ENCODE measurements at places on chromosomes 6 and 20.

DNA sequence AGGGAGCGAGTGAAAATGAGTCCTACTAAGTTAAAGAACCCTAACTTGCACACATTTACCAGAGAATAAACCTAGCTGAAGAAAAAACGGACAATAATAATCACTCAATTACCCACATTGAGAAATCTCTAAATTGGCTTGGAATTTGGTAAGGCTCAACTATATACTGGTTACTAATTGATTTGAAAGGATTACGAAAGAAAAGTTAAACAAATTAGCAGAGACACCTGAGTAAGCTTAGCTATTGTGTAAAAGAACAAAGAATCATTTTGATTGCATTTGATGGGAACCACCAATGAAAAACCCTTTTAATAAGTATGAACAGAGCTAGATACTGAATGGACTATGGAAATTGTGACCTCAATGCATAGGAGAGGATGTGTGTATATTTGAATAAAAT is 118.6 kb upstream of the ADGRF1 start:
- no peak for DNase-seq

DNA sequence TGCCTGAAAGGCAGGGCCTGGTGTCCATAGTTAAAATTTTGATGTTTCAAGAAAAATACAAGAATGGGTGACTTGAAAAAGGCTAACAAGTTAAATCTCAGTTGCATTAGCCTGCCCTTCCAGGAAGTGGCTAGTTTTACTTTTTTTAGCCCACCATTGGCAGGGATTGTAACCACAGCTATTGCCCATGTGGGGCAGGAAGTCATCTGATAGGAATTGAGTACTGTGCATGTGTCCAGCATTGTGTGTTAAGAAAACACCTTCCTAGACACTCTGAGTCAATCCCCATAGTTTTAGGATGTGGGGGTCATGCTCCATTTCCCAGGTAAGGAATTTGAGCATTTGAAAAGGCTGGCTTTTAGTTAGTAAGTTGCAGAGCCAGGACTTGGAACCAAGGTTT is 26.9 kb downstream of the LYRM2 start:
- no peak for DNase-seq

GRCh38 chr6:52207066-52207465 is 20.9 kb downstream of the IL17A start:
- no peak for DNase-seq

DNA sequence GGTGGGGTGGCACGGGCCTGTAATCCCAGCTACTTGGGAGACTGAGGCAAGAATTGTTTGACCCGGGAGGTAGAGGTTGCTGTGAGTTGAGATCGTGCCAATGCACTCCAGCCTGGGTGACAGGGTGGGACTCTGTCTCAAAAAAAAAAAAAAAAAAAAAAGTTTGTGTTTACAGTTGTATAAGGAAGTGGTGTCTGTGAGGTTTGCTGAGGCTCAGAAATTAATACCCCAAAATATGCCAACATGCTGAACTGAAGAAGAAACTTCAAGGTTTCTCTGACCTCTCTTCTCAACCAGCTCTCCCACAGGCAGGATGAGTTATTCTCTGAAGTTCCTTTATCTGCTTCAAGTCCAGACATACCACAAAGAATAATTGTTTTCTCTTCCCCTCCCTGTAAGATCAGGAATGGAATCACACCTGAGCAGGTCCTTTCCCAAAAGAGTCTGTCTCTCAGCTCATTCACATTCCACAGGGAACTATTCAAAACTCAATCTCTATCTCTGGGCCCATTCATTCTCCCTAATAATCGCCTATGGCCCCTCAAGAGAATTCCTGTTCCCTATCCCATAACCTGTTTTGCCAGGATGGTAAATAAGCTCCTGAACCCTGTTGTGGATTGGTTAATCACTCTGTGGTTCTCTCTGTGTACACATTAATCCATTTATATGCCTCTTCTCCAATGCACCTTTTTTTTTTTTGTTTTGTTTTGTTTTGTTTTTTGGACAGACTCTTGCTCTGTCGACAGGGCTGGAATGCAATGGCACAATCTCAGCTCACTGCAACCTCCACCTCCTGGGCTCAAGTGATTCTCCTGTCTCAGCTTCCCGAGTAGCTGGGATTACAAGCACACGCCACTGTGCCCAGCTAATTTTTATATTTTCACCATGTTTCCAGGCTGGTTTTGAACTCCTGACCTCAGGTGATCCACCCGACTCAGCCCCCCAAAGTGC is 17.4 kb upstream of the KIFC1 start:
- no peak for DNase-seq

DNA sequence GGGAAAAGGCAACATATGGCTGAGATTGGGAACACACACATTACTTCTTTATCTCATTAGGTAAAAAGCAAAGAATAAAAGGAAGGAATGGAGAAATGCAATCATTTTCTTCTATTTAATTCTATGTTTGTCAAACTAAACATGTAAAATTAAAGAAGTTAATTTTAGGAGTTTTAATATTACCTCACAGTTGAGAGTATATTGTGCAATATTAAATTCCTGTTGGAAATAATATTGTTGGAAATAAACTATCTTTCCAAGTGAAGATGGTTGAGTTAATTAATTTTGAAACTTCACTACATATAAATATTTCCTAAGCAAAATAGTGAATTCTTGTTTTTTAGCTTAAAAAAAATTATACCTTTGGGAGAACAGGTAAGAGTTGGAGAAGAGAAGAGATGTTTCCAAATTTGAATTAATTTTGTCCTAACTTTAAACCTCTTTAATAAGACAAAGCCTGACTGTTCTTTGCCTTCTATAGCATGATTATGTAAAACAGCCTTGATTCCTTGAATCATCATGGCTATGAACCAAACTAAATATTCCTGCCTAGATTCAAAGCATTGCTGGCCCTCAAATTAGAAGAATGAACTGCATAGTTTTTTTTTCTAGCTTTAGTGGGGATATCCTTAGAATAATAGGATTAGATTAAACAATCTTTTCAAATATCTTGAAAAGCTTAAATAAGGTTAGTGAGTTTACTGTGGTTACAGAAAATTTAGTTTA is 1349.1 kb upstream of the ADGRB3 start:
- no peak for DNase-seq

- no peak for DNase-seq
Measured at GRCh38 chr20:58610811-58611210, 40.3 kb upstream of the STX16 start.

- no peak for DNase-seq
Measured at GRCh38 chr6:153312634-153313033, 181.6 kb upstream of the RGS17 start.

- no peak for DNase-seq
Measured at GRCh38 chr6:62889240-62889639, 322.0 kb upstream of the FKBP1C start.

DNA sequence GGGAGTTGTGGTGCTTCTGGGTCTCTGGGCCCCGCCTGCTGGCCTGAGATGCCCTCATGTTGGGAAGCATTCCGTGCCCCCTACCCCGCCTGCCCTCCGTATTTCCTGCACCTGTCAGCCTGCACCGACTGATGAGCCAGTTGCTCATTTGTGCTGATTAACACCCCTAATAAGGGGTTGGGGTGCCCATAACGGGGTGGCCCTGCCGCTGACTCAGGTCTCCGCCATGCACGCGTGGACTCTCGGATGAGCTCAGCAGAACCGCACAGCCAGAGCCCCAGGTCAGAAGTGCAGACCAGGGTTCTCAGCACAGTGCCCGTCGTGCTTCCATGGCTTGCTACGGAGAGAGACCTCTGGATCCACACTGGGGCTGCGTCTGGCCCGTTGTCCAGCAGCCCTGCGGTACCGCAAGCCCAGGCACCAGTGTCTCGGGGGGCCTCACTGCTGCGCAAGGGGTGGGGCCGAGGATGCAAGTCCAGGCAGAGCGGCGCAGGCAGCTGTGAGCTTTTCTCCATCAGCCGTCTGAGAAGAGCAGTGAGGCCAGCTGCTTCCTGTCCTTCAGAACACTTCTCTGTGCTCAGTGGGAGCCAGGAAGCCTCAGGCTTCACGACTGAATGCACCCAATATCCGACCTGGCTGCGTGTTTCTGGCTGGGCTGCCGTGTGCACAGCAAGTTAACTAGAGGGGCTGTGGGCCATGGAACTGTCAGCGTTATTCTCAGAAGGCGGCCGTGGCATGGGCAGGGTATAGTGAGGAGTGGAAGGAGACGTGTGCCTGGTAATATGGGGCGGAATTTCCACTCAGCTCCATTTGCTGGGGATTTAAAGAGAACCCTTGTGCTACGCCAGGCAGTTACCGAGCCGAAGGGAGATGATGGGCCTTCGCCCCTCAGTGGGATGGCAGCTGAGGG is 18.6 kb downstream of the MTG2 start:
- DNase-seq = no peak

DNA sequence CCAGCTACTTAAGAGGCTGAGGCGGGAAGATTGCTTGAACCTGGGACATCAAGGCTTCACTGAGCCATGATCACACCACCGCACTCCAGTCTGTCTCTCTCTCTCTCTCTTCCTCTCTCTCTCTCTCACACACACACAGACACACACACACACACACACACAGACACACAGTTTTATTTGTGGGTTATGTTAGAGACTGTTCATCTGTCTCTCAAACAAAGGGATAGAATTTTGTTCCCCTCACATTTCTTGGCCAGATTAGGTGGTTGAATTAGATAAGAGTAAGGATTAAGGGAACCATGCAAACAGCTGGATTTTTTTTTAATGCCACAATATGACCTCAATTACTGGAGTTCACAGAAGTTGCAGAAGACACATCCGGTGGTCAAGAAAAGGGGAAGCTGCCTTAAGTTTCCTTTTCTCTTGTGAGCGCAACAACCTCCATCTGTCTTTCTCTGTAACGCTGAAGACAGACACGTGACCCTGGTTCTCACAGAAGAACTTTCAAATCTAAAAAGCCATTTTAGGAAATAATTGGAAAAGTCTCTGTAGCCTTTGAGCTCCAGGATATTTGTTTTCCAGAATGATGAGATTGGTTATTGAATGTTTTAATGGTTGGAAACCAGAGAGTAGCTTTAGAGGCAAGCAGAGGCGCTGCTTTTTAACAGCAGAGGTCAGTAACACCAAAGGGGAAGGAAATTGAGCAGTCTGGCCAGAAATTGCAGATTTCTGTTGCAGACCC is 32.9 kb upstream of the LGSN start:
- DNase-seq = no peak

Measured in tibial artery (tissue), 4 donors.